Activated T-helper 1 cell treated with anti-CD3 and anti-CD28 coated beads, Interleukin-2, amount 50 U/mL, for 16 hours (primary cell): ENCODE measurements at places on chromosomes 5 and 9.

- DNase-seq, result no peak
Measured at GRCh38 chr9:109499093-109499630, 1.1 kb upstream of the PTPN3 start.

GRCh38 chr5:64788156-64788555 is 19.4 kb downstream of the CWC27 start:
- no peak for DNase-seq

DNA sequence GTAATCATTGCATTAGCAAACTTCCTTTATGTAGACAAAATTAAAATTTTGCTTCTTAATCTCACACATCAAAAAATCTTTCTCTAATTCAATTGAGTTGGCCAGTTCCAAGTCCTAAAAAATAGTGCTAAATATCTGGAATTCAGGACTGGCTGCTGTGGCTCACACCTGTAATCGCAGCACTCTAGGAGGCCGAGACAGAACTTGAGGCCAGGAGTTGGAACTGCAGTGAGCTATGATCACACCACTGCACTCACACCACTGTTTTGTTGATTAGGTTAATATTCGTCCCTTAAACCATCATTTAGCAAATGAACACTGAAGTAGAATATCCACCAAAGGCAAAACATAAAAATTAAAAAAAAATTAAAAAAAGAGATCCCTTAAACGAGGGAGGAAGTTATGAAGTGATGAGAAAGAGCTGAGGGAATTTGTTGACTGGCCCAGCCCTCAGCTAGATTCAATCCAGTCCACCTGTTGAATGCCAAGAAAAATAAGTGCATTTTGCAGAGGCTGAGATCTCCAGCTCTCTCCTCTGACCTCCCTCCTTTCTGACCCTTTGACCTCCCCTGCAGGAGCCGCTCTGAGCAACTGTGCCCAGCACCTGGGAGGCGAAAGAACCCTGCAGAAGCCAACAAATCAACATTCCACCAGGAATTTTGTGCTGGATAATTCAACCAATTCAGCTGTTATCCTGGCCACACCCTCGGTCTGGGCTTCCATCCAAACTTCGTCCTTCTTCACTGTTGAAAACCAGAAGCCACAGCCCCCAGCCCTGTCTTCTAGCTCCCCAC is 96.8 kb downstream of the OR2K2 start:
- DNase-seq, result no peak

- no peak for DNase-seq
Measured at GRCh38 chr9:129102095-129102525, 8.5 kb downstream of the CRAT start.

DNA sequence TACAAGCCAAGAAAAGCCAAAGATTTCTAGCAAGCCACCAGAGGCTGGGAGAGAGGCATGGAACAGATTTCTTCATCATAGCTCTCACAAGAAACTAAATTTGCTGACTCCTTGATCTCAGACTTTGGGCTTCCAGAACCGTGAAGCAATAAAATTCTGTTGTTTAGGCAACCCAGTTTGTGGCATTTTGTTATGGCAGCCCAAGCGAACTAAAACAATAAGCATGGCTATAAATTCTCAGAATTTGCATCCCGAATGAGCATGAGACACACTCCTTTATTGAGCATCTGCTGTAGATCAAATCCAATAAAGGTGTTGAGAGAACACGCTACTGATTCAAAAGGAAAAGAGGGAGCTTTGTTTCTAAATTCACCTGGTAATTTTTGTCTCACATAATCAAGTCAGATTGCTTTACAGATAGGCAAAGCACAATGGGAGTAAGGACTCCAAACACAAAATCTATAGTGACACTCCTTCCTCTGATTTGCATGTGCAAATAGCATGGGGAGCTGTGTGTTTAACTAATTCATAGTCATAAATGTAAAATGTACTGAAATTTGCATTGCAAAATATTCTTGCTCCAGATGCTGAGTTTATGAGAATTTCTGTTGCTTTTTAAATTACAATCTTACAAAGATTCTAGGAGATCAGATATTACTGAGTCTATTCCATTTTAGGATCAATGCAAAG is 308.7 kb downstream of the MED10 start:
- no peak for DNase-seq

- no peak for DNase-seq
Measured at GRCh38 chr5:14440582-14441431, 140.8 kb upstream of the OTULINL start.

GRCh38 chr9:113533335-113534225 is 70.1 kb downstream of the RGS3 start:
- DNase-seq, result no peak

GRCh38 chr9:30329431-30329830 is 2055.0 kb upstream of the ACO1 start:
- DNase-seq, result no peak

GRCh38 chr5:20166456-20166855 is 178.5 kb upstream of the CDH18 start:
- DNase-seq, result no peak

GRCh38 chr9:4422495-4422894 is 67.8 kb upstream of the SLC1A1 start:
- no peak for DNase-seq

DNA sequence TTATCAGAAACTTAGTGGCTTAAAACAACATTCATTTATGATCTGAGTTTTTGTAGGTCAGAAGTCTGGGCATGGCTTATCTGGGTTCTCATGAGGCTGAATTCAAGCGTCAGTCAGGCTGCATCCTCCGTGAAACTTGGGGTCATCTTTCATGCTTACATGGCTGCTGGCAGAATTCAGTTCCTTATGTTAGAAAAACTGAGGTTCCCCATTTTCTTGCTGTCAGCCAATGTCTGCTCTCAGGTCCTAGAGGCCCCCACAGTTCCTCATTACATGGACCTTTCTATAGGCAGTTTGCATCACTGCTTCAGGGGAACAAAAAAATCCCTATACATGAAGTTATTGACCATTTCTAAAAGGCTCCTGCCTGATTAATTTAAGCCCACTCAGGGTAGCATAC is 83.8 kb upstream of the NMUR2 start:
- no peak for DNase-seq

GRCh38 chr5:43193894-43194265 is 1.9 kb downstream of the NIM1K start:
- no peak for DNase-seq

DNA sequence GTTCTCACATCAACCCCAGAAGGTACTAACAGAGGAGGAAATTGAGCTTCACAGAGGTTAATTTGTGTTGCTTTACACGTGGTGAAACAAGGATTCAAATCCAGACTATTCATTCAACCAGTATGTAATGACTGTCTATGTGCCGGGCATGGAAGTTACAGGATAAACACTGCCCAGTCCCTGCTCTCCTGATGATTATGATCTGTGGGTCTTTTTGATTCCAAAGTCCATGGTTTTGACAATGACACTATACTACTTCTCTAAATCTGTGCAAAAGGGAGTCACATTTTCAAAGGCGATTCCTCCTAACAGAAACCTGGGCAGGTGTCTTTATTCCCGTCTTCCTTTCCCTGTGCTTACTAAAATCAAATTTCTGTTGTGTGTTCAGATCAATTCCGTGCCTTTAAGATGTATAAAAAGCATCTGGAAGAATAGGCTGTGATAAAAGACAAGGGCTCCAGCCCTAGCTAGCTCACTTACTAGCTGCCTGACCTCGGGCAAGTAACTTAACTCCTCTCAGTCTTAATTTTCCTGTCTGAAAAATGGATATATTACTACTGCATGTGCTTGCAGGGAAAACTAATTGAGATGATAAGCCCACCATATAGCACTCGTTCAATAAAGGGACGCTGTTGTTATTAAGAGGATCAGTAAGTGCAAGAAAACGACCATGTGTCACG is 970 bp upstream of the CREBRF start:
- no peak for DNase-seq
